ENCODE measurements at places on chromosomes 5 and 9.

- DNase-seq, result no peak
Measured at GRCh38 chr9:15404171-15404570, 18.5 kb upstream of the SNAPC3 start.

DNA sequence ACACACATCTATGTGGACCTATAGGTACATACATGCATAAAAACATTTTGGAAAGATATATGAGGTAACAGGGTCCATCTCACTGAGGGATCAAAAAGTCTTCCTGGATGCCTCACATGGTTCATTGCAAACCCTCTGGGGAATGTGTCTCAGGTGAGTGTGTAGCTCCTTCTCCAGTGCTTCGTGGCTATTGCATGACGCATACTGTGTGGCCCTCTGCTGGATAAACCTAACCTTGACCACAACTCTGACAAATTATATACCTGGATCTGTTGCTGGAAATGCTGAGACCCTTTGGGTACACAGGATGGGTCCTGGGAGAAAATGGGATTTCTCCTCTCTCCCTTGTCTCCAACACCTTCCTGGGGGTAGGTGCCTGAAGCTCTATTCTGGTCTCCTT, 91.9 kb downstream of the JAKMIP2 start:
- no peak for DNase-seq

DNA sequence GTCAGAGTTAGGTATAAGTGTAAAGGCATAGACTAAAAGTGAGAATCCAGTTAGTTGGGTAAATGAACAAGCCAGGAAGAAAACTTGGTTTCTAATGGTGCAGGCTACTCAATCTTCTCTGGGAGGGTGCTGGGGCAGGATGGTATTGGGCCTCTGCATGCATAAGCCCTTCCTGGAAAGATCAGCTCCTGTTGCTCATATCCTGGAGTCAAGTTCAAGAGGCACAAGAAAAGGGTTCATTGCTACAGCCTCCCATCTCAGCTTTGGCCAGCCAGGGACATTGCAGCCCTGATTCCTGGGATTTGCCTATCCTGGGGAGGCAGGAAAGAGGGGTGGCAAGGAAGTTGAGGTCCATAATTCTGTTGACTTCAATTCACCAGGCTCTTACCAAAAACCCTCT, 40.7 kb upstream of the ATP6V1G1 start:
- DNase-seq, result no peak

GRCh38 chr9:134378901-134379338, 52.7 kb downstream of the RXRA start:
- DNase-seq, result no peak

DNA sequence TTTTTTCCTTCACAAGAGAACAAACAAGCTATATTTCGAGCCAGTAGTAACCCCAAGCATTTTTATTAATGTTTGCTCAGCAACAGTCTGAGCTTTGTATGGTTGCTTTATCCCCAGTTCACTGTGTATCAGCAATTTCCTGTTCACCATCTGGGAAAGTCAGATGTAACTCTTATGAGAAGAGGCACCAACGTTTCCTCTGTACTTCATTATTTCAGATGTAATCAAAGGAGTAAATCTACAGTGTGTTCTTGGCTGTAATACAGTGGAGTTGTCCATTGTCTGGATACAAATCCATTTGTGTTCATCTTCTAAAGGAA, 340.2 kb downstream of the ARRDC3 start:
- no peak for DNase-seq
